ENCODE measurements at places on chromosomes 16 and 17.
A peak's percentile ranks its signal among the peaks of the same experiment; 100 is the strongest.

GRCh38 chr16:74219706-74220105, 76.9 kb upstream of the PSMD7 start:
- DNase-seq = no peak

- peak; percentile 68 for DNase-seq
Measured at GRCh38 chr17:63834431-63835166, 7.1 kb upstream of the FTSJ3 start.

- DNase-seq = no peak
Measured at GRCh38 chr16:72199761-72200337, 27.9 kb upstream of the PMFBP1 start.

DNA sequence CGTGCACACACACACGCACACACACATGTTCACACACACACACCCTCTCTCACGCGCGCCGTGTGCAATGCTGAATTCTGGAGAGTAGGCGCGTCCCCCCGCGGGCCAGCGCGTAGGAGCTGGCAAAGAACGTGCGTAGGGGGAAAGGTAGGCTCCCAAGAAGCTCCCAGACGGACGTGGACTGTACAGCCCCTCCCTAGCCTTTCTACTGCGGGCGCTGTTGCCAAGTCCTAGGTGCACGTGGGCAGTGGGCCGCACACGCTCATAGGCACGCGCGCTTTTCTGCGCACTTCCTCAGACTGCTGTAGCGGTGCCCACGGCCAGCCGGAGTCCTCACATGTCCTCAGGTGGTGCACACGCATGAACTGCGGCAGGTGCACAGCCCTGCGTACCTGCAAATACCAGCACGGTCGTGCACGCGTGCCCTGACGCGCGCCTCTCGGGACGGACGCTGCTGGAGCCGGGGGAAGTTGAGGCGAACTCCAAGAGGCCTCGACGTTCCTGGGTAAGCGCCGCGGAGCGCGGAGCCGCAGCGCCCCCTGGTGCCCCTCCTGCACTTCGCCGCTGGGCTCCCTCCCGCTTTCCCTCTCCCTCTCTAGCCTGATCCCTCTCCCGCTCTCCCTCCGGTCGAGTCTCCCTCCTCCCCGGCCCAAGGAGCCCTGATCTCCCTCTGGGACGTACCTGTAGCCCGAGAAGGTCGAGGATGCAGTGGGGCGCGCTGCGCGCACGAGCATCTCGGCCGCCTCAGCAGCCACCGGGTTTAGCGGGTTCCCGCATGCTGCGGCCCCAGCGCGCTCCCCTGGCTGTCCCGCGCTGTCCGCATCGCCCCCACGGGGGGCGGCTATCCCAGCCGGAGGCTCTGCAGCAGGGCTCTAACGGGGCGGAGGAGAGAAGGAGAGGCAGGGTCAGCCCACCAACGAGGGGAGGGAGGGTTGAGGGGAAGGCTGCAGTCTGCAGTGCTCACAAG, 749 bp downstream of the GRIN2A start:
- DNase-seq = no peak

DNA sequence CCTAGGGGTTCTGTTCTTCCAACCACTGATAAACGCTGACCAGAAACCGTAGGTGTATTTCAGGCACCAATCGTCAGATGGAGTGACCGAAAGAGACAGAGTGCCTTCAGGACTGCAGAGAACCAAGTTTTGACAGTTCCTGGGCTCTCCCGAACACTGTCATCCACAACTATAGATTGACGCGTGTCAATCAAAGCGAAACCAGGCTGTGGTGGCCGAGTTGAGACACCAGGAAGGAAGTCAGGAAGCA, 11.9 kb upstream of the AURKB start:
- no peak for DNase-seq

GRCh38 chr16:56859636-56860035, 5.4 kb upstream of the SLC12A3 start:
- DNase-seq = no peak

DNA sequence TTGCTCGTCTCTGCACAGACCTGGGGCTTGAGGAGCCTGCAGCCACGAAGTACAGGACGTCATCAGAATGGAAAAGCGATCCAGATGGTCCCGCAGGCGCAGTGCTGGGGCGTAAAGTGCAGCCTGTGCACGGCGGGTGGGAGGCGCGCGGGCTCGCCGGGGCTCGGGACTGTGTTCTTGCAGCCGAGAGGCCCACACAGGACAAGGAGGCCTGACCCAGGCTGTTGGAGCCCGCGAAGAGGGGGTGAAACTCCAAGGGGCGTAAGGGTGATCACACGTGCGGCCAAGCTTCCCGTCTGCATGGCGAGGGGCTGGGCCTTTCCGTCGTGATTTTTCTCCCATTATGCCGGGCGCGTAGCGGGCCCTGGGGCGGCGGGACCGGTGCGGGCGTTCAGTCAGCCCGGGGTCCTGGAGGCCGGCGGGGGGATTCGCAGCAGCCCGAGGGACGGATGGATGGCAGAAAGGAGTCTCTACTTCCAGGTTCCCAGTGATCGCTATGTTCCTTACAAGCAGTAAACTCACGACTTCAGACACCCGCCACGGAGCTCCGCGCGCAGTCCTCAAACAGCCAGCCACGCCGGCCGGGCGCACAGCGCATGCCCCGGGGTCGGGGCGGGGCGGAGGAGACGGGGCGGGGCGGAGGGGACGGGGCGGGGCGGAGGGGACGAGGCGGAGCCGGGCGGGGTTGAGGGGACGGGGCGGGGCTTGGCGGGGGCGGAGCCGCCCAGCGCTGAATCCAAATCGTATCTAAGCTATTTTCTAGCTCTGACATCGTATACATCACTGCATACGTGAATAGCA, 141.0 kb upstream of the KCNJ18 start:
- DNase-seq = peak; percentile 62

DNA sequence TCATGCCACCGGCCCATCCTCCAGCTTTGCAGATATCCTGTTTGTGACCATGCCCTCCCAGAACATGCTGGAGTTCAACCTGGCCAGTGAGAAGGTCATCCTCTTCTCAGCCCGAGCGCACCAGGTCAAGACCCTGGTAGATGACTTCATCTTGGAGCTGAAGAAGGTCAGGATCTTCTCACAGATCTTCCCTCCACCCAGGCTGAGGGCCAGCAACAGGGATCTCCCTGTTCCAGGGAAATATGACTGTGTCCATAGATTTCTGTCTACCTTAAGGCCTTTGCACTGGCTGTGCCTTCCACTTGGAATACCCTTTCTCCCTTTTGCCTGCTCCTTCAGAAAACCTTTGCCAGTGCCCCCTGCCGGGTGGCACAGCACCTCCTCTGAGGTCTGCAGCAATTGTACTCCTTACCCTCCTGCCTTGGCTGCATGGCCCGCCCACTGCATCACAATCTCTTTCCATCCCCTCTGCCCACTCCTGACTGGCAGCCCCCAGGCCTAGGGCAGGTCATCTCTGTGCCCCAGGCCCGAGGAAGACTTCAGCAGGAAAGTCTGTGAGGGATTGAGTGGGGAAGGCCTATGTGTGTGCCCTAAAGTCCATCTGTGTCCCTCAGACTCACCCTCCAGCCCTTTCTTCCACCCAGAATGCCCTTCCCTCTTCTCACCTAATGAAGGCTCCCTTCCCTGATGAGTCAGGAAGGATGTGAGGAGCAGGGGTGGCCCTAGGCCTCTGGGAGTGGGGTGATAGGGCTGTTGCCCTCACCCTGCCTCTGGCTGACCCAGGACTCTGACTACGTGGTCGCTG, 27.3 kb upstream of the ALKBH5 start:
- DNase-seq = no peak

- DNase-seq = no peak
Measured at GRCh38 chr17:30534298-30534697, 57.1 kb downstream of the GOSR1 start.

- DNase-seq = no peak
Measured at GRCh38 chr17:5138616-5139457, 23.0 kb downstream of the USP6 start.

- DNase-seq = no peak
Measured at GRCh38 chr17:32020943-32021614, 13.9 kb downstream of the LRRC37B start.

Data from NCI-H524 treated with DMSO at 0.1 percent for 48 hours (cell line).